GM06990 (cell line): ENCODE measurements at places on chromosomes 6 and 20.

GRCh38 chr6:9581155-9581554, 833.7 kb downstream of the TFAP2A start:
- DNase-seq: no peak

DNA sequence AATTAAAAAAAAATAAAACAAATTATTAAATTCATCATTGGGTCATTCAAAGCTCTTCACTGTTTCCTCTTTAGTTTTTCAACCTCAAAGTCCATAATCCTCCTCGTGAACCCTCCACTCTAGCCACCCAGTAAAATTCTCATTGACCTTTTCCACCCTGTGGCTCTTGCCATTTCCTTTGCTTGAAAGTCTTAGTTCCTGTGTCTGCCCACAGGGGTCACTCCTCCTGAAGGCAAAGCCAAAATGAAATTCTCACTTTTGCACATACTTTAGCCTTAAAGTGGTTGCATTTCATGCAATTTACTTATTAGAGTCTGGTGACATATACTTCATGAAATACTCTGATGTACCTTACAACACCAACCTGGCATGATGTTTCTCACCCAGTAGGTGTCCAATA, 263.7 kb downstream of the BMP2 start:
- no peak for DNase-seq

GRCh38 chr6:12203001-12203400, 87.2 kb upstream of the EDN1 start:
- no peak for DNase-seq

GRCh38 chr6:139153855-139154254, 19.0 kb downstream of the HECA start:
- no peak for DNase-seq

GRCh38 chr6:15420959-15421438, 175.1 kb downstream of the JARID2 start:
- DNase-seq: peak; percentile 67

- no peak for DNase-seq
These were observed 8.5 kb upstream of the SDCBP2 start for GRCh38 chr20:1337441-1337840.

DNA sequence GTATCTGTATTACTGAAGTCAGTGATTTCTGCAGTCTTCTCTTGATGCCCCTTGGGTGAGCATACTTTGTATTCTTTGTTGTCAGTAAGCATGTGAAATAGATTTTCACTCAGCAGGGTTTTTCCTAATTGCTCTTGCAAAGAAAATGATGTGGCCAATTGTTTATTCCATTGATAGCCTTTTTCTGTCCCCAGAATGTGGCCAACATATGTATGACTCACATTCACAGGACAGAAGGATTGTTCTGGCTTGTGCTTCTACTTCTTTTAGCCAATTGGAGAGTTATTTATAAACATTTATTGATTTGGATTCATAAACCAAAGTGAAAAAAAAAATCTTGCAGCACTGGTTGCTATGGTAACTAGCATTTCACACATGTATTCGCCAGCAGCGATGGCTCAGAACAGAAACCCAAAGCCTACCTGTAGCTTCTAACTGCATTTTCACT, 54.4 kb upstream of the RBM24 start:
- no peak for DNase-seq

- no peak for DNase-seq
These were observed 32.0 kb downstream of the ARHGAP40 start for GRCh38 chr20:38633577-38634093.

GRCh38 chr6:25417046-25417605, 138.0 kb downstream of the CARMIL1 start:
- DNase-seq: no peak

- DNase-seq: no peak
These were observed 170.3 kb upstream of the AHI1 start for GRCh38 chr6:135667691-135668455.

GRCh38 chr6:47897247-47897646, 115.4 kb downstream of the OPN5 start:
- DNase-seq: no peak

DNA sequence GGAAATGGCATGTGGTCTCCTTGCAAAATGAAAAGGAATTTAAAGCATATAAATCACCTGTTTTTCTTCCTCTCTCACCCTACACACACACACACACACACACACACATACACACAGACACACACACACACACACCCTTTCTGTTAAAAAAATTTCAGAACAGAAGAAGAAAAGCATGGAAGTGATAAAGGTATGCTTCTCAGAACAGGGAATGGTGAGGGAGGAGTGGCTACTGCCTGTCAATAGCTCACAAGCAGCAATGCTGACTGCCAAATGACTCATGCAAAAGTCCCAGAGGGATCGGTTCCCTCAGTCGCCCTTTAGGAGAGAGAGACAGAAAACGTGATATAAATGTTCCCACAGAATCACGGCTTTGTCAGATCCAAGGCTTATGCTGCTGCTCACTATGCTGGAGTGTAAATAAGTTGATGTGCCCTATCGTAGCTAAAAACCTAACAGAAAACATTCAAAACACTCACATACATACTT, 102.6 kb downstream of the IBTK start:
- DNase-seq: no peak
